ENCODE measurements at places on chromosomes 12 and 14.

- no peak for DNase-seq
Observed at GRCh38 chr12:89707703-89708564, 704 bp downstream of the ATP2B1 start.

DNA sequence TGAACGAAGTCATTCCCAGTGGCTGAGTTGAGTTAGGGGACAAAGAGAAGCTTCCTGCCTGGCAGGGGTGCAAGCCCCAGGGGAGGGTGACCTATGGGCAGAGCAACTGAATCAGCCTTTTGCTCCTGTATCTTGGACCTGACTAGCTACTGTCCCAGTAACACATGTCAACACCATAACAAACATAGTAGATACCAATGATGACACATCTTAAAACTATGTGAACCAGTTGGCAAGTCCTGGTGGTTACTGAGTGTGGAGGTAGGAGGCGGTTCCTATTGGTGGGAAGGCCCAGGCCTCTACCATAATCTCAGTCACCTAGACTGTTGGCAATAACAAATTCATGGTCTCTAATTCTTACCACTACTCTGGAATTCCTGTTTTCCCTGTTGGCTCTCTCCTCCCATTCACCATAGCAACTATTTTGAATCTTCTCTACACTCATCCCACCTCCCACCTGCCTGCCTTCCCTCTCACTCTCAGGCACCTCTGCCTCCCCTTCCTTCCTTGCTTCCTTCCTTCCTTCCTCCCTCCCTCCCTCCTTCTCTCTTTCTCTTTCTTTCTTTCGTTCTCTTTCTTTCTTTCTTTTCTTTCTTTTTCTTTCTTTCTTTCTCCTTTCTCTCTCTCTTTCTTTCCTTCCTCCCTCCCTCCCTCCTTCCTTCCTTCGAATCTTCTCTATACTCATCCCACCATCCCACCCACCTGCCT lies 8.1 kb upstream of the P2RX7 start:
- DNase-seq = peak; percentile 30

DNA sequence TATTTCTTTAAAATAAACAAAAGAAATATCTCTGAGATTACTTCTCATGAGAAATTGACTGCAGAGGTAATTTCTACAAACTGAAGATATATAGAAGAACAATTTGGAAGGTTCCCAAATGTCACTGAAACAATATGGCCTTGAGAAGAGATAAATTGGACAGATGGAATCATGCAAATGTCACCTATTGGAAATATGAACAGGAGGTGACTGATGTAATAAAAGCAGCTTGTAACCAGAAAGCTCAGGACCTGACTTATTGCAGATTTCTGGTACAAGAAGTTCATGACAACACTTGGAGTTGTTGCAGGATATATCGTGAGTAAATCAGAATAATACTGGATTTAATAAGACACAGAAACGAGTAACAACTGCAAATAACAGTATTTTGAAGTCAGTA lies 93.3 kb upstream of the TRHDE start:
- no peak for DNase-seq

DNA sequence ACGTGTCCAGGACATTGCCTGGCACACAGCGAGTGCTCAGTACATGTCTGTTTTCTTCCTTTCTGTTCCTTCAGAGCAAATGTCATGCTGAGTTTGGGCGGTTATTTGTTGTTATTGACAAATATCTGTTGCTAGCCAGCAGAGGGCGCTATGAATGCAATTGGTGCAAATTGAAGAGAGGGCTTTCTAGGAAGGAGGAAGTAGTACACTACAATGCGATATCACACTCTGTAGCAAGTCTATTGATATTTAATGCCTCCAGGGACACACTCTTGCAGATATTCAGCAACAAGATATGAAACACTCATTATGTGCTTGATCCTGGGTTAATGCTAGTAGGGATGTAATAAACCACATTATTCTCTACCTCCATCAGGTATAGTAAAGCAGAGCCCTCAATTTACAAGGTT lies 267.3 kb upstream of the SRRM4 start:
- DNase-seq = no peak

DNA sequence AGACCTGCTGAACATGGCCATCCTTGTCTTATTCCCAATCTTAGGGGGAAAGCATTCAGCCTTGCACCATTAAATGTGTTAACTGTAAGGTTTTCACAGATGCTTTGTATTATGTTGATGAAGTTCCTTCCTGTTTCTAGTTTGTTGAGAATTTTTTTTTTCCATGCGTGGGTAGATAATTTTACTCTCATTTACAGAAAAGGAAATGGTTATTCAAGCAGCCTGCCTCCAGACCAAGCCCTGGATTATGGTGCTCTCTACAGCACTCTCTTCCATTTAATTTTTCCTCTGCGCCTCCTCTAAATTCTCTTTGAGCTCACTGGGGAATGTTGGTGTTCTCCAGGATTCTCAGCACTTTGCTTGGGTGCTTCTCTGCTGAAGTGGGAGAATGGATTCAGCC lies 179.3 kb upstream of the PZP start:
- no peak for DNase-seq

DNA sequence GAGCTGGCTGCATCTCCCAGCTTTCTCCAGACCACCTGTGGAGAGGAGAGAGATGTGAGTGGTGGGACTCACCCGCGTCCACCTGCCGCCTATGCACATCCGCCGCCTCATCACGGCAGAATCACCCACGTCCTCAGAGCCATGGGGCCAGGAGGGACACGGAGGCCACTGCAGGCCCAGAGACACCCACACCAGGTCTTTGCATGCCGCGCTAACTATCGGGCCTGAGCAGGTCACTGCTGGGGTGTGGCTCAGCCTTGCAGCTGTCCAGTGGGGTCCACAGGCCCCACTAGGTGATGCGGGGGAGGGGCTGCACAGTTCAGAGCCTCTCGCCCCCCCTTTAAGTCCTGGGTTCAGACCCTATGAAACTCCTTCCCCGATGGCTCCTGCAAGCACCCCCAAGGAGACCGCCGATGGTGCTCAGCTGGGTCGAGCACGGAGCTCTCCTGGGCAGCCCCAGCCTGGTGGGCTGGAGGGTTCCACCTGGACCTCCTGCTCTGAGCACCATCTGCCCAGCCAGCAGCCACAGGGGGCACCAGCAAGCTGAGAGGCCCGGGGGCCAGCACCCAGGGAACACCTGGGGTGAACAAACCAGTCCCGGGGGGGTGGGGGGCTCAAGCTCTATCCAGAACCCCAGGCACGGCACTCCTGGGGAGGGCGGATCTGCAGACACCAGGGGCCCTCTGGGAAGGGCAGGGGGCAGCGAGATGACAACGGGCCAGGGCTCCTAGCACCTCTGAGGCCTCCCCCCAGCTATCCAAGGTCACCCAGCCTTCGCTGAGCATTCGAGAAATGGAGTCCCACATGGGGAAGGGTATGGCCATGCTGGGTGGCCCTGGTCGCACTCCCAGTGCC lies 34.3 kb downstream of the CCNK start:
- DNase-seq = no peak

DNA sequence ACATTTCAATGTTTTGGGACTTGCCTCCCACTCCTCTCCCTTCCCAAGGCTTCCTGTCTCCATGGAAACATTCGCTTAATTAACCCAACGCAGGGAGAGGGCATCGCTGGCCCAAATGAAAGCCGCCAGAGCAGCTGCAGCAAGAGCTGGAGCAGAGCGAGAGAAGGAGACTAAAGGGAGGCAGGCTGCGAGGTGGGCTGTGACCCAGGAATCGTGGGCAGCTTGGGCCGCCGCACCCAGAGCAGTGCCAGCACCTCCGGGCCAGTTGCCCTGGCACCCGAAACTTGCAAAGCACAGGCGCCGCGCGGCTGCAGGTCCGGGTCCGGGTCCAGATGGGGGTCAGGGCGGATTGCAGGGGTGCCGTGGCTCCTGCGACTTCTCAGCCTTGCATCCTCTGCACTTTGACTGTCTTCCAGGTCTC lies 43.5 kb upstream of the PTPRQ start:
- DNase-seq = no peak

GRCh38 chr12:63782466-63782865 lies 2.8 kb downstream of the RXYLT1 start:
- no peak for DNase-seq

- DNase-seq = no peak
Observed at GRCh38 chr12:20132818-20133217, 235.5 kb upstream of the PDE3A start.

- DNase-seq = no peak
Observed at GRCh38 chr14:101965181-101965544, 790 bp downstream of the DYNC1H1 start.

DNA sequence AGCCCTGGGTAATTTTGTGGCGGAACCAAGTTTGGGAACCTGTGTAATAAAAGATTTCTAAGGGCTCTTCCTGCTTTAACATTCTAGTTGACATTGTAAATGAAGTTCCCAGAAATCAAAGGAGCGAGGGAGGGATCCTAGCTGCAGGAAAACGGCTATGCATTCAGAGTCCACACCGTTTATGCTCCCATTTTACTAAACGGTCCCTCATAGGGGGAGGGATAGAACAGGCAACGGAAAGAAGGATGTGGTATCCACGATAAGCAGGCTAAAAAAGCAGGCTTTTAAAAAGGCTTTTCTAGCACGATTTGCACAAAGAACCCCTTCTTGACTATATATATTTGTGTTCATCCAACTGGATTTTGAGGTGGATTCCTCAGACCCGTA lies 559 bp downstream of the SYNJ2BP start:
- DNase-seq = no peak

GRCh38 chr12:80935111-80935510 lies 2.6 kb downstream of the LIN7A start:
- DNase-seq = no peak

- no peak for DNase-seq
Observed at GRCh38 chr14:24941719-24942118, 108.2 kb downstream of the STXBP6 start.

- no peak for DNase-seq
Observed at GRCh38 chr12:43571885-43572284, 19.9 kb upstream of the ADAMTS20 start.

GRCh38 chr14:100073576-100074430 lies 8.6 kb downstream of the EVL start:
- DNase-seq = no peak

GRCh38 chr12:67431411-67432020 lies 162.4 kb downstream of the CAND1 start:
- DNase-seq = no peak

GRCh38 chr14:98959958-98960616 lies 311.9 kb downstream of the BCL11B start:
- DNase-seq = no peak

GRCh38 chr14:88961214-88961613 lies 136.8 kb downstream of the TTC8 start:
- DNase-seq = no peak

DNA sequence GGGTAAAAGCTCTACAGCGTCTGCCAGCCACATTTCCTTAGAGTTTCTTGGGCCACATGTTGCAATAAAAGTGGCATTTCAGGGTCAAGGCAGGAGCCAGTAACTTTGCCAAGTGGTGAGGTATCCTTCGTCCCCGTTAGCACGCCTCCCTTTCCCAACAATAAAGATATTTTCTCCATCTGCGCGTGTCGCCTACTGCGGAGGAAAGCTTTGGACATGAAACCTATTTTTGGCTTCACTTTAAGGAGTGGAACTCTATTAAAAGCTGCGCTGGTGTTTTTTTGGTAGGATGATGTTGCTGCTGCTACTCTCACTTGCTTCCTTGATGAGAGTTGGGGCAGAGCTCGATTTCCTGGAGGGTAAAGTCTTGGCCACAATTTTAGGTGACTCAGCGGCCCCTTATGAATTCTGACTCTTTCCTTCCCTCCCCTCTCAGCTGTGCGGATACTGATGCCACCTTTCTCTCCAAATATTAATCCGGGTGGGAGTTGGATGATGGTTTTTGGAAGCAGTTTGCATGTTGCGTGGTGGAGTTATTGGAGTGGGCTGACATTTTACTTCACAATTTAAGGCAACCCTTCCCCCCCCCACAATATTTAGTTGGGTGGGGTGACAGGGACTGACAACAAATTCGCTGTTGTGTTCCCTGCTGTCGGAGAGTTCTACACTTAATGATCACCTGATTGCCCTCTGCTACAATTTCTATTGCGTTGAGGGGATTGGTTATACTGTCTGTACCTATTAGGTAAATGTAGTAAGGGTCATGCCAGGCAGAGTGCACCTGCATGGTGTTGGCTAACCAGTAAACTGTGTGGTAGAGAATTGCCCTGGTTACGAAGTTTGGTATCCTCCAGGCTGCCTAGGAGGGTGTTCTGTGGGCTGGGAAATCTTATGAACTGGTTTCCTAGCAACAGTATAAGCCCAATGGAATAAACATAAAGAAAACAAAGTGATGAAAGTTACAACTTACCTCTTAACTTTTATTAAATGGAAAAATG lies 1.1 kb downstream of the CCDC91 start:
- peak; percentile 37 for DNase-seq

DNA sequence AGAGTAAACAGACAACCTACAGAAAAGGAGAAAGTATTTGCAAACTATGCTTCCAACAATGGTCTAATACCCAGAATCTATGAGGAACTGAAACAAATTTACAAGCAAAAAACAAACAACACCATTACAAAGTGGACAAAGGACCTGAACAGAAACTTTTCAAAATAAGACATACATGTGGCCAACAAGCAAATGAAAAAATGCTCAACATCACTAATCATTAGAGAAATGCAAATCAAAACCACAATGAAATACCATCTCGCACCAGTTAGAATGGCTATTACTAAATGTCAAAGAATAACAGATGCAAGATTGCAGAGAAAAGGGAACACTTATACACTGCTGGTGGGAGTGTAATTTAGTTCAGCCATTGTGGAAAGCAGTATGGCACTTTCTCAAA lies 125.8 kb downstream of the C12orf42 start:
- no peak for DNase-seq

DNA sequence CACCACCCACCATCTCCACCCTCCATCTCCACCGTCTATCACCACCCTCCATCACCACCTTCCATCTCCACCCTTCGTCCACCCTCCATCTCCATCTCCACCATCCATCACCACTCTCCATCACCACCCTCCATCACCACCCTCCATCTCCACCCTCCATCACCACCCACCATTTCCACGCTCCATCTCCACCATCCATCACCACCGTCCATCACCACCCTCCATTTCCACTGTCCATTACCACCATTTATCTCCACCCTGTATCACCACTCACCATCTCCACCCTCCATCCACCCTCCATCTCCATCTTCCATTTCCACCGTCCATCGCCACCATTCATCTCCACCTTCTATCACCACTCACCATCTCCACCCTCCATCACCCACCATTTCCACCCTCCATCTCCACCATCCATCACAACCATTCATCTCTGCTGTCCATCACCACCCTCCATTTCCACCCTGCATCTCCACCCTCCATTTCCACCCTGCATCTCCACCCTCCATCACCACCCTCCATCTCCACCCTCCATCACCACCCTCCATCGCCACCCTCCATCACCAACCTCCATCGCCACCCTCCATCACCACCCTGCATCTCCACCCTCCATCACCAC lies 6.1 kb upstream of the CEP170B start:
- DNase-seq = no peak
